ENCODE measurements at places on chromosomes 12 and 14.
A peak's percentile ranks its signal among the peaks of the same experiment; 100 is the strongest.

DNA sequence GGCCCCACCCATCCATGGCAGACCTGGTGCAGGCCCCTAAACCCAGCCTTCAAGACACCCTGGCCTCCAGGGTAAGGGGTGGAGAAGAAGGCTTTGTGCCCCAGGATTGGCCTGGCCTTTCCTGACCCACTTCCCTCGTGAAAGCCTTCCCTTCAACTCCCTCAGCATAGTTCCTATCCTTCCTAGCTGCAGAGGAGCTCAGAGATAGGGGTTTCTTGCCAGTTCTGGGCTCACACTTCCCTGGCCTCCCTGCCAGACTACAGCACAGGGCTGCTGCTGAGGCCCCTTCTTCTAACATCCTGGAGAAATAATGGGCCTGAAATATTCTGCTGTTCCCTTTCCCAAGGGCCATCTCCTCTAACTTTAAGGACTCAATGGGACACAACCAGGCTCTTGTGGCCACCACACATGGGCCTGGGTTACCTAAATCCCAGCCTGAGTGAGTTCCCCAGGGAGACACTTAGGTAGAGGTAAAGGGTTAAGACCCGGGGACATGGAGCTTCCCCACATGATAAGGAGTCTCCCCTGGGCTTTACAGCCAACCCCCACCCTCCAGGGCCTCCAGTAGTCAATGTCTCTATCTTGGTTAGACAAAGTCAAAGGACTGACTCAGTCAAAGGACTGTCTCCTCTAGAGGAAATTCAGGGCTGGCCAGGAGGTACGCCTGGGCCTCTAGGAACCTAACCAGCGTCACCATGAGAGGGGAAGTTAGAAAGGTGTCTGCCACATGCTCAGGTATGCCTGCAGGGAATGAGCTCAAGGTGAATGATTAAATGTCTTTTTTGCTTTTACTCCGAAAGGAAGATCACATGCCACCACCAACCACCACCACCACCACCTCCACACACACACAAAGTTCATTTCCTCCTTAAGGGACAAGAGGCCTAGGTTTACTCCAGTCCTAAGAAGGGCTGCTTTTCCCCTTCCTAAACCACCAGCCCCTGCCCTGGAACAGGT lies 7.1 kb downstream of the ZFP36L1 start:
- no peak for DNase-seq

DNA sequence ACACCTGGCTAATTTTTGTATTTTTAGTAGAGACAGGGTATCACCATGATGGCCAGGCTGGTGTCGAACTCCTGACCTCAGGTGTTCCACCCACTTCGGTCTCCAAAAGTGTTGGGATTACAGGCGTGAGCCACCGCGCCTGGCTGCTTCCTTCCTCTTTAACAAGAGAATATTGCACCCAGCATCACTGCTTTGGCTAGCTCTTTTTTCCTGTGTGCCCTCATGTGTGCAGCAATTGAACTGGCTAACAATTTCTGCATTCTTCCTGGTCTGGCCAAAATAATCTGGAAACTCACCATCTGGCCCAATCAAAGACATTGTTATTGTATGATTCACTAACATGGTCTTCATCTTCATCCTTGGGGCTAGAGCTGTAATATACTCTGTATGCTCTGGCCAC lies 2.7 kb upstream of the ASB8 start:
- DNase-seq: no peak

DNA sequence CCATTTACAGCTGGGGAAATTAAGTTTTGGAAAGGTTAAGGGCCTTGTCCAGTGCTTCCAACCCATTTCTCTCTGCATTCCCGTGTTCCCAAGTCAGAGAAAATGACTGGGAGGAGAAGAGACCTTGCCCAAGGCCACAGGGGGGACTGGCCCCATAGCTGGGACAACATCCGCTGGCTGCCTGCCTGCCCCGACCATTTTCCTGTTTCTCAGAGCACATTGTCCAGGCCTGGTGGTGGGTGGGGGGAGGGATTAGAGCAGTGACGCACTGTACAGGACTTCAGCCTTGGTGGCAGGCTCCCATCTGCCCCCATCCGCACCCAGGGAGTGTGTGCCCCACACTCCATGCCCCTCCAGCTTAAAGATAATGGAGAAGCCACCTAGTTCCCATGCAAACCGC lies 27.7 kb downstream of the DIO3 start:
- DNase-seq: no peak

DNA sequence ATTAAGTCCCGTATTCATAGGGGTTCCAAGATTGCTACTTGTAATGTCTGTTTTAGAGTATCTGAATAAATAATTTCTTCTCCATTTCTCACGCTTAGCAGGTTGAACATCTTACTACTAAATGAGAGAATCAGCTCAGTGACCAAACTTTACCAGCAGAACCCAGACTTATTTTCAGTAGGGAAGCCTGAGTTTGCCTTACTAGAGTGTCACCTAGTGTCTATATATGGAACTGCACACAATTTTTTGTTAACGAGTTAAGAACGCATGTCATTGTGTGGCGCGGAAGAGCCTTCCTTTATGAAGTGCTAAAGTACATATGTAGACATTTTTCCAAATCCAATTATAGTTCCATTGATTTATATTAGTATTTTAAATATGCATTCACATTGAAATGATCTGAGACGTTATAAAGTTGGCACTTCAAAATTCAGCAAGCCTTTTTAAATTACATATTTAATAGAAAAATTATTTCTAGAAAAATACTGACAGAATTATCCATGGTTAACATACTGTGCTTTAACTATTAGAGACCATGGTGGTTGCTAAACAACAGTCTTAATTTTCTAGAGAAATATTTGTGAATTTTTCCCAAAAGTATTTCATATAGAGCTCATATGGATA lies 88.3 kb downstream of the RPS29 start:
- DNase-seq: no peak

- DNase-seq: no peak
Observed at GRCh38 chr12:103494051-103494733, 1.6 kb downstream of the C12orf42 start.

- DNase-seq: no peak
Observed at GRCh38 chr12:95316798-95317197, 99.2 kb downstream of the VEZT start.

DNA sequence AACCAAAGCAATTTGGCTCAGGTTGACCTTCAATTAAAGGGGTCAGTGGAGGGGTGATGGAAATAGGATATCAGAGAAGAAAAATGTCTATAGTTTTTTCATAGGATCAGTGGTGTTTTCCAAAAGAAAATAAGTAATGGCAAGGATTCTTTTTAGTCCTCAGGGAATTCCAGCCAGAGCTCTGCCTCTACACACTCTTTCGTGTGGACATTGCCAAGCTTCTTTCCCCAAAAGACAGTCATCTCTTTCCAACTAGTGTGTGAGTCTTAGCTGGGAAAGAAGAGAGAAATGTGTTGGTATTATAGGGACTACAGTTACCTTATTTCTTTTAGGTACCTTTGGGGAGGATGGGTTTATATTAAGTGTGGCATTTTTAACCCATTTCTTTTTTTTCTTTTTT lies 46.5 kb downstream of the RBMS2 start:
- DNase-seq: no peak

DNA sequence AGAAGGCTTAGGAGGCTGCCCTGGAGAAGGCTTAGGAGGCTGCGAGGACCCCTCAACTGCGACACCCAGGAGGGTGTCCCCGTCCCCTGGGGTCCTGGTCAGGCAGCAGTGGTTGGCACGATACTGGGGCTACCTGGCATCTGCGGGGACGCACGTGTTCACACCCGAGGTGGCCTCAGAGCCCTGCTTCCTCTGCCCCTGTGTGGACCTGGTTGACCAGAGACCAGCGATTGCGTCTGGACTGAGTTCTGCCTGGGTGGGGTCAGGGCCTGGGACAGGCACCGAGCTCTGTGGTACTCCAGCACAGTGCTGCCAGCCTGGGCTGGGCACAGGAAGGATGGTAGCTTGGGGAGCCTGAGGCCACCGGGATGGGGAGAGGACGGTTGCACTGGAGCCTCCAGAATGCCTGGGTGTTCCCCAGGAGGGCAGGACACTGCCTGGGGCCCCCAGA lies 735 bp downstream of the ASPG start:
- no peak for DNase-seq

DNA sequence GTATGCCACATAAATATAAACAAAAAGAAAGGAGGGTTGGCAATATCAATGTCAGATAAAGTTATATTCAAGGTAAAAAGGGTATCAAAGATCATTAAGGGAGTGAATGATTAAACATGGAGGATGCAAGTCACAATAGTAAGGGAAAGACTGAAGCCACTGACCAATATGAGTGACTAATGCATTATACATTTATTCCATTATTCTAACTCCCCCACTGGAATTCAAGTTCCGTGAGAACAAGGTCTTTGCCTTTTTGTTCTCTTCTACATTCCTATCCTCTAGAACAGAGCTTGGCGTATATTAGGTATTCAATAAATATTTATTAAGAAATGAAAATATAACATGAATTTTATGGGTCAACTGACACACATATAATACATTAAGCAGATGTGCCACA lies 30.7 kb downstream of the MAP4K5 start:
- DNase-seq: no peak

DNA sequence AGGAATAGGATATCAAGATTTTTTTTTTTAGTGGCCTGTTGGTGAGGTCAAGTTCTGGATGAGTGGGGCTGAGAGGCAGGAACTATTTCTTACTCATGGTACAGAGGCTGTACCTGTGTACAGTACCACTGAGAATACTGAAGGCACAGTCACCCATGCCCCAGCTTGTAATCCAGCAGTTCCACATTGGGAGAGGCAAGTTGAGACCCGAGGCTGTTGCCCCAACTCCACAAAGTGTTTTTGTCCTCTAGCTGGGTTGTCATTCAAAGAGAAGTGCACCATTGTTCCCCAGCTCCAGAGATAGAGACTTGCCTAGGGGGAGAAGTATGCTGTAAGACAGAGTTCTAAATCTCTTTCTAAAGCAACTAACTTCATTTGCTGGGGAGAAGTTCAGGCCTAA lies 38.7 kb downstream of the ARID2 start:
- no peak for DNase-seq

DNA sequence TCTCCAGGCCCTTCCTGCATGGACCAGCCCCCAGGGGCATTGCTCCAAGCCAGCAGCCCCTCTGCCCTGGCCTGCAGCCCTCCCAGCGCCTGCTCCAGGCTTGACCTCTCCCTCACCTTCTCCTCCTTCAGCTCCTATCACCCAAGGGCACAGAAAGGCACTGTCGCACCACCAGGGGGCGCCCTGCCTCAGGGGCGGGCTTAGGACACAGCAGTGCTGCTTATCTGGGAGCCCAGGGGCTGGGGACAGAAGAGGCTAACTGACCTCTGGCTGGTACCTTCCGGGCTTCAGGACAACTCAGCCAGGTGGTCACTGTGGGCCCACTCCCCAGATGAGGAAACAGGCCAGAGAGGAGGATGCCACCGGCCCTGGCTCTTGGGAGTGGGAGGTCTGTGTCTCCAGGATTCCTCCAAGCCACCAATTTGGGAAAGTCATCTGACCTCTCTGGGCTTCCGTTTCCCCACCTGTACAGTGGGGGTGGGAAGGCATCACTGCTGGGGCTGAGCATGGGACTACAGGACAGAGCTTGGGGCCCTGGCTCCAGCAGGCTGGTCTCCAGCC lies 25.3 kb upstream of the GPR132 start:
- DNase-seq: peak; percentile 79

- no peak for DNase-seq
Observed at GRCh38 chr14:95361373-95362137, 41.8 kb upstream of the CLMN start.

DNA sequence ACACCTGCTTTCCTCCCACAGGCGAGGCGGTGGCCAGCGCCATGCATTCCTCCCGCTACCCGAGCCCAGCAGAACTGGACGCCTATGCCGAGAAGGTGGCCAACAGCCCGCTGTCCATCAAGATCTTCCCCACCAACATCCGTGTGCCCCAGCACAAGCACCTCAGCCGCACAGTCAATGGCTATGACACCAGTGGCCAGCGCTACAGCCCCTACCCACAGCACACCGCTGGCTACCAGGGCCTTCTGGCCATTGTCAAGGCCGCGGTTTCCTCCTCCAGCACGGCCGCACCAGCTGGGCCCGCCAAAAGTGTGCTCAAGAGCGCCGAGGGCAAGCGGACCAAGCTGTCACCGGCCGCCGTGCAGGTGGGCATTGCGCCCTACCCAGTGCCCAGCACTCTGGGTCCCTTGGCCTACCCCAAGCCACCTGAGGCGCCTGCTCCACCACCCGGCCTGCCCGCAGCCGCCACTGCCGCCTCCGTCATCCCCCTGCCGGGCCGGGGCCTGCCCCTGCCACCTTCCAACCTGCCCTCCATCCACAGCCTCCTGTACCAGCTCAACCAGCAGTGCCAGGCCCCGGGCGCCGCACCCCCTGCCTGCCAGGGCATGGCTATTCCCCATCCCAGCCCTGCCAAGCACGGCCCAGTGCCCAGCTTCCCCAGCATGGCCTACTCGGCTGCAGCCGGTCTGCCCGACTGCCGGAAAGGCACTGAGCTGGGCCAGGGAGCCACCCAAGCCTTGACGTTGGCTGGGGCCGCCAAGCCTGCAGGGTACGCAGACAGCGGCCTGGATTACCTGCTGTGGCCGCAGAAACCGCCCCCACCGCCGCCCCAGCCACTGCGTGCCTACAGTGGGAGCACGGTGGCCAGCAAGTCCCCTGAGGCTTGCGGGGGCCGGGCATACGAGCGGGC lies 54.6 kb downstream of the FAM222A start:
- DNase-seq: no peak

DNA sequence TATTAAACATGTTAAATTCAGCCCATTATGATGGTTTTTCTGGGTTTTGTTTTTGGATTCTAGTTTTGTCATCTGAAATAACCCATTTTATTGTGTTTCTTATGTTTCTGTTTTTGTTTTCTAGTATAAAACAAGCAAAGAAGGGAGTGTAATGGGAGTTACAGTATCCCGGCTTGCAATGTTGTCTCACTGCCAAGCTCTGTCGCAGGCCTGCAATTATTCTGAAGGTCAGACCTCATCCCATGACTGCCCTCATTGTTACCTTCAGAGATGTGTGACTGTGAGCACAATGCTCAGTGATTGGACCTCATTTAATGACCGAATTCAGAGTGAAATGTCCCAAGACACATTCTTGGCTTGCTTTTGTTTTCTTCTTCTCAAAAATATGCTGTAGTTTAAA lies 73.0 kb upstream of the ATF1 start:
- no peak for DNase-seq

- DNase-seq: no peak
Observed at GRCh38 chr12:12176402-12176801, 90.4 kb downstream of the LRP6 start.

DNA sequence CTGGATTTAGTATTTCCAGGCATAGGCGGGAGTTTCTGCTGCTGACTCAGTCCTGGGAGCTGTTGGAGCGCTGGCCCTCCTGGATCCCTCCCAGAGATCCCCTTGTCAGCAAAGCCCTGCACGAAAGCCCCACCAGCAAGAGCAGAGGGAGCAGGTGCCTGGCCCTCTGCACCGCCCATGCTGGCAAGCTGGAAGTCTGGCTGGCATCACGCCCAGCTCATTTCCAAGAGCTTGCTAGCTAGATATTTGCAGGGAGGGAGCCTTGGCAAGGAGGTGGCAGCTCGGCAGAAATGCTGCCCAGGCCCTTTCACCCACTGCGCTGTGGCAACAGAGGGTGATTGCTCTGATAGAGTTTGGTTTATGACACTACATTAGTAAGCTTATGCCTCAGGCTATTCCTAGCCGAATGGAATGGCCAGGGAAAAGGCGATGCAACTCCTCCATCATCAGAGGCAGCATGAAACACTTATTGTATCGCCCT lies 193.9 kb downstream of the EMP1 start:
- no peak for DNase-seq
